Bronchus fibroblast of lung (primary cell): ENCODE measurements at places on chromosomes 7 and 10. TPM values are rescaled to one million over a fixed set of nuclear protein-coding genes. Genes with fewer than 3 reads are reported as not detected.

Gene GPR15LG
- total RNA-seq: not detected in 2 replicates

Gene ZNF786
- total RNA-seq: 3.0 and 3.4 TPM in 2 replicates

Gene NXPH1
- not detected in 2 replicates for total RNA-seq

Gene SPDYE1
- not detected in 2 replicates for total RNA-seq

Gene OPN4
- not detected in 2 replicates for total RNA-seq

Gene EFCAB10
- total RNA-seq: not detected in 2 replicates
